ENCODE measurements at places on chromosomes 2 and 18.

DNA sequence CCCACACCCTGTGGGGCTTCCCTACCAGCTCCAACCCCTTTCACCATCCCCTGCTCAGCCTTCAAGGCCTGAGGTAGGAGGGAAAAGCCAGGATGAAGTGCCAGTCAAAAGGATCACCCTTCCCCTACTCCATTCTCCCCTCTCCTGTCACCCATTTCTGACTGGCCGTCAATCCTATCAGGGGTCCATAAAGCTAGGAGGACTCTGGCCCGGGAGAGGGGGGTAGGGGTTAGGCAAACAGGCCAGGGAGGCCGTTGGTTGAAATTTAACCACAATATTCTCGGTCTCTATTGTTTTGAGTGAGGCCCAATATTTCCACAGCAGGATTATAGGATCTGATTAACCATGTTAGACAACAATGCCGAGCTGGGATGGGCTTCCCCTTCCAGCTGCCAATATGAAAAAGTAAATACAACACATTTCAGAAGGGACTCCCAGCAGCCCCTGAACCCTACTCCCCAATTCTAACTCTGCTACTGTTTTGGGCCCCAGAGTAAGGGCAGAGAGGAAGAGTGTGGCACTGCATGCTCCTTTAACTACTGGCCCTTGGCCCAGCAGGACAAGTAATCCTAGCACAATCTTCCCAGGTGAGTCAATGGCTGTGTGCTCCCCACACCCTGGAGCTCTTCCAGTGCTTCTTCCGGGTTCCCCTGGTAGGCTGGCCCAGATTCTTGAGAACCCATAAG, 10.6 kb upstream of the IHH start:
- no peak for DNase-seq

- DNase-seq = no peak
Measured at GRCh38 chr18:65091744-65092329, 659.0 kb upstream of the CDH7 start.

DNA sequence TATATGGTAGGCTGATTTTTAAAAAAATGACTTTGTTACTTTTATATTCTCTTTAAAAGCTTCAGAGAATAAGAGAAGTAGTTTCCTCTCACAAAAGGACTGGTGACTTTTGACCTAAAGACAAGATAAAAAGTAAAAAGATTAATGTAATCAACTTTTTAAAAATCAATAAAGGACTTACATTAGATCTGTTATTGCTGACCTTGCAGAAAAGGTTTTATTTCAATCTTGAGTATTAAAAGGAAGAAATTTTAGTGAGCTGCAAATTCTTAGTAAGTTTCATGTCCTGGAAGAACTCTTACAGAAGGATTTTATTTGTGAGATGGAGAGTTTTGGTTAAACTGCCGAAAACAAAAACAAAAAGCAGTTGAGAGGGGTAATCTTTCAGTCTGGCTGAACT, 2.2 kb upstream of the GAREM1 start:
- no peak for DNase-seq

- DNase-seq = no peak
Measured at GRCh38 chr2:184599054-184599871, 934 bp downstream of the ZNF804A start.

GRCh38 chr2:144507441-144508171, 12.3 kb downstream of the ZEB2 start:
- peak; percentile 35 for DNase-seq

DNA sequence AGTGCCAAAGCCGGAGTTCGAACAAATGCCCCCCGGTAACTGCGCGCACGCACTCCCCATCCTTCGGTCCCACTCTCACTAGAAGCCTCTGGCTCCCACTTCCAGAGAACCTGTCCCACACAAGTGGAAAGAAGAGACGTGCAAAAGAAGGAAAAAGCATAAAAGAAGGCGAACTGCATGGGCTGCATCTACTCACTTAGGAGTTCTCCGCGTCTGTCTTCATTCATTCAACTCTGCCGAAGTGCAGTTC, 312 bp downstream of the NR4A2 start:
- DNase-seq = peak; percentile 50

GRCh38 chr2:8498994-8499393, 182.9 kb upstream of the ID2 start:
- DNase-seq = no peak

DNA sequence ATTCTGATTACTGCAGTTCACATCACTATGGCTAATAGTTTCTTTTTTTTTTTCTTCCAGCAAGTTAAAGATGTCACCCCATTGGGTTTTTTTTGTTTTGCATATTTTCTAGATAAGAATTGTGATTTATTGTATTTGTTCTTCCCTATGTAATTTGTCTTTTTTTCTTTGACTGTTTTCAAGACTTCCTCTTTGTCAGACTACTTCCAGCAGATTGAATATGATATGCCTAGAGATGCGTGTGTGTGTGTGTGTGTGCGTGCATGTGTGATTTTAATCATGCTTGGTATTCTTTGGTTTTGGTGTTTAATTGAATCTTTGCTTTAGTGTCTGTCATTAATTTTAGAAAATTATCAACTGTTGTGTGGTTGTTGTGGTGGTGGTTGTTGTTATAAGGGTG, 166.7 kb upstream of the SLC39A10 start:
- DNase-seq = no peak

DNA sequence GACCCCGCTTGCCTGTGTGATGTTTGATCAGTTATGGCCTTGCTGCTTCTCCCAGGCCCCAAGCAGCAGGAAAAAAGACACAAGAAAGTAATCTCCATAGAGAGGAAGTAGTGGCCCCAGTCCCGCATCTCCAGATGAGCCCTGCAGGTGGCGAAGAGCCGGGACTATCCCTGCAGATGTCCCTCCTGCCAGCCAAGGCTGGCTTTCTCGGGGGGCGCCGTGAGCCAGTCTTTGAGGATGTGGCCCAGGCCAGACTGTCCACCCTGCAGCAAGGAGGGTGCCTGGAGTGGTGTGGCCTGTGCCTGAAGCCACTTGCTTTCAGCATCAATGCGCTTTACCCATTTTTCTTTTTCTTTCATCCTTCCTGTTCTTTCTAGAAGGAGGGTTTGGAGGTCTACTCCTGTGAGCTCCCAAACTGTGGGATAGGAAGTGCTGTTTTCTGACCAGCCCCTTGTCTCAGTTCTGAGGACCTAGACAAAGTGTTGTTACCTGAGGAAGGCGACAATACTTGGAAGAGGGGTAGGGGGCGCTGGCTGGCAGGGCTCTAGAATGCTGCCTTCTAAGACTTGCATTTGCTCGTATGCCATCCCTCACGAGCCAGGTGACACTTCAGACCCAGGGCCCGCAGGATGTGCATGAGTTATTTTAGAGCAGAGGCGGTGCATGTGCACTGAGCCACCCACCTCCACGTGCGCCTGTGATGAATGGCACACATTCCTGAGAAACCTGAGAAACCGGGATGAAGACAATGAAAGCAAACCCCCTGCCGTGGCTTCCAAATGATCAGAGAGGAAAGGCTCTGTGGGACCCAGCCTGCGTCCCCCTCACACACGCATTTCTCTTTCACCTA, 255.8 kb downstream of the FBXO15 start:
- DNase-seq = no peak

- DNase-seq = no peak
Measured at GRCh38 chr2:34104601-34105000, 505.5 kb upstream of the FAM98A start.

DNA sequence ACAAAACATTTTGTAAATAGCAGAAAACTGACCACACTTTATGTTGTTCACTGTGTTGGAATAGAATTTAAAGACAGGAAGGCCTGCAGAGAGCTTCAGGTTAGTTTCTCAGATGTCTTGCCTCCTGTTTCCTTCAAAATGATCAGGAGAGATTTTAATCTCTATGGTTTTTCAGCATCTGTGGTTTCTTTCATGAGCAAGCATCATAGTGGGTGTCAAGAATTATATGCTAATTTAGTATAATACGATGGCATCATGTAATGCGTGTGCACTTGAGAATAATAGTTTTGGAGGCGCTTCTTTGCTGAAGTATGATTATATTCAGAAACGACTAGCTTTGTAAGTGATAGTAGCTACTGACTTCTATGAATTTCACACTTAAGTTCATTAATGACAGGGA, 149.9 kb downstream of the PLCL1 start:
- DNase-seq = no peak

DNA sequence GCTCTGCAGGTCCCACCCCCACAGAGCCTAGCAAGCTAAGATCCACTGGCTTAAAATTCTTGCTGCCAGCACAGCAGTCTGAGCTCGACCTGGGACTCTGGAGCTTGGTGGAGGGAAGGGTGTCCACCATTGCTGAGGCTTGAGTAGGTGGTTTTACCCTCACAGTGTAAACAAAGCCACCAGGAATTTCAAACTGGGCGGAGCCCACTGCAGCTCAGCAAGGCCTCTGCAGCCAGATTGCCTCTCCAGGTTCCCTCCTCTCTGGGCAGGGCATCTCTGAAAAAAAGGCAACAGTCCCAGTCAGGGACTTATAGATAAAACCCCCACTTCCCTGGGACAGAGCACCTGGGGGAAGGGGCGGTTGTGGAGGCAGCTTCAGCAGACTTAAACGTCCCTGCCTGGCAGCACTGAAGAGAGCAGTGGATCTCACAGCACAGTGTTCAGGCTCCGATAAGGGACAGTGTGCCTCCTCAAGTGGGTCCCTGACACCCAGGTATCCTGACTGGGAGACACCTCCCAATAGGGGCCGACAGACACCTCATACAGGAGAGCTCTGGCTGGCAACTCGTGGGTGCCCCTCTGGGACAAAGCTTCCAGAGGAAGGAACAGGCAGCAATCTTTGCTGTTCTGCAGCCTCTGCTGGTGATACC, 20.0 kb upstream of the NEMP2 start:
- DNase-seq = no peak

DNA sequence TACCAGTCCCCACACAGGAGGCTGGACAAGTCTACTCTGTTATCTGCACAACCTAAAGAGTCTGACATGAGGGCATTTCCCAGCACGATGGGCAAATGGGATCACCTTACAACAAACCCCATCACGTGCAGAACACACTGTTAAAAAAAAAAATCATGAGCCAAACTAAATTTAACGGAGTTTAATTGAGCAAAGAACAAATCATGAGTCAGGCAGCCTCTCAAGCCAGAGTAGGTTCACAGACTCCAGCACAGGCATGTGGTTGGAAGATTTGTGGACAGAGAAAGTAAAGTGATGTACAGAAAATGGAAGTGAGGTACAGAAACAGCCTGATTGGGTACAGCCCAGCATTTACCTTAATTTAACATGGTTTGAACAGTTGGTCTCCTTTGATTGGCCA, 59.9 kb downstream of the KYNU start:
- no peak for DNase-seq

DNA sequence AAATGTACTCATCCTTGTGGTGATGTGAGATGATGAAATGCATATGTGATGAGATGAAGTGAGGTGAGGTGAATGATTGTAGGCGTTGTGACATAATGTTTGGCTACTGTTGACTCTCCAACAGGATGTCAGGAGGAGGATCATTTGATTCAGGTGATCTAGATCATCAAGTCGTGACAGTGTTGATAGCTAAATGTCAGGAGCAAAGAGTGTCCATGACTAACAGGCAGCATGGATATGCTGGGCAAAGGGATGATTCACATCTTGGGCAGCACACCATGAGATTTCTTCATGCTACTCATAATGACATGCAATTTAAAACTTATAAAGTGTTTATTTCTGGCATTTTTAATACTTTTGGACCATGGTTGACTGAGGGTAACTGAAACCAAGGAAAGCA, 40.2 kb upstream of the UBXN4 start:
- no peak for DNase-seq

DNA sequence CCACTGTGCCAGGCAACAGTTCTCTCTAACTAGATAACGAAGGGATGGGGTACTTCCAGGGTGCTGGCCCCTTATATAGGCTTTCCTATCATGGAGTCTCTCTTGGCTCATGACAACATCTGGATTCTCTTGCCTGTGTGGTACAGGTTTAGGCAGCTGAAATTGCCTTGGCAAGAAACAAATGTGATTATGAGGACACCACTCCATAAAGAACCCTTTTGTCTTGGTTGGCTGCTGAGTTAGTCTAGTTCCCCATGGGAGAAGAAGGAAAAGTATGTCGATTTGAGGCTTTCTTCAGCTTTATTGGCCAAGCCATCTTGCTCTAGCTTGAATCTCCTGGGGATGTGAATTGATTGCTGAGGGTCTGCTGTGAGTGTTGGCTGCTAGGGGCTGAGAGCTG, 76.3 kb upstream of the ZCCHC2 start:
- DNase-seq = no peak

GRCh38 chr2:120341977-120342376, 4.0 kb upstream of the INHBB start:
- DNase-seq = no peak

DNA sequence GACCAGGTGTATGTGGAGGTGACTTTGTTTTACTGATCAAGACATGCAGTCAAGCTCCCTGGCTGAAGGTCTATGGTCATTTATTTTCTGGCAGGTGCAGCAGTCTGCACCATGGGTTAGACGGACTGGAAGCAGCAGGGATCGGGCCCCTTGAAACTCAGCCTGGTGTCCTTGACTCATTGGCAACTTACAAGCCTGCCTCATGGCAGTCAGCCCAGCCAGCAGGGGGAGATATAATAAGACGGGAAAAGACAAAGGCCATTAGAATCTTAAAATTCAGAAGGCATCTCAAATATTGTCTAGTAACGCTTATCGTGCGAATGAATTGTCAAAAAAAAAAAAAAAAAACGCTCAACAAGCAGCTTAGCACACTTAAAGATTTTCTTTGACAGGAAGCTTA, 308.2 kb downstream of the EN1 start:
- no peak for DNase-seq

DNA sequence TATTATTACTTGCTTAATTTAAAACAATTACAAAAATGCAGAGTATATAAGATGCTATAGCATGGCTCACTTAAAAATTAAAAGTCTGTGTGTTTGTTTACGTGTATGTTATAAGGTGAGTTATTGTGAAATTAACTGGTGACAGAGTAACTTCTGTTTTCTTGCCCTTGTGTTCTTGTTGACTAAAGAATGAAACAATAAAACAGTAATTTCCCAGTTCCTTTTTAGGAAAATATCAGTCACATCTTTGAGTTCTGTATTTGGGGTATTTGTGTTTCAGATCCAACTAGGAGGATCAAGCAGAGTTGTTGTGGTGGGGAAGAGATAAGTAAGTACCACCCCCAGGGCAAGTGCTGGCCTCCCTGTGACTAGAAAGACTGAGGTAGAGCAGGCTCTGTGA, 143.6 kb downstream of the CCDC148 start:
- no peak for DNase-seq

Measured in hematopoietic multipotent progenitor cell treated with erythropoietin and hydrocortisone succinate and interleukin-3 and kit ligand, for 17 days (in vitro differentiated cells).